A673 (cell line): ENCODE measurements at places on chromosomes 3 and 15. TPM values are rescaled to one million over a fixed set of nuclear protein-coding genes. Genes with fewer than 3 reads are reported as not detected.

Gene PLSCR2
- total RNA-seq, result not detected in 2 replicates

Gene TTC21A
- 1.4 and 2.1 TPM in 2 replicates for total RNA-seq

Gene INSYN1
- total RNA-seq, result 0.54 and 2.0 TPM in 2 replicates

GRCh38 chr3:36709826-36710365, 54.5 kb downstream of the DCLK3 start:
- no peak overlapping the region for H3K27ac ChIP-seq
- H3K4me1 ChIP-seq, result peaks cover 10% of the 10 kb centered on the region
- no peak for DNase-seq
- no peak overlapping the region for H3K4me3 ChIP-seq

DNA sequence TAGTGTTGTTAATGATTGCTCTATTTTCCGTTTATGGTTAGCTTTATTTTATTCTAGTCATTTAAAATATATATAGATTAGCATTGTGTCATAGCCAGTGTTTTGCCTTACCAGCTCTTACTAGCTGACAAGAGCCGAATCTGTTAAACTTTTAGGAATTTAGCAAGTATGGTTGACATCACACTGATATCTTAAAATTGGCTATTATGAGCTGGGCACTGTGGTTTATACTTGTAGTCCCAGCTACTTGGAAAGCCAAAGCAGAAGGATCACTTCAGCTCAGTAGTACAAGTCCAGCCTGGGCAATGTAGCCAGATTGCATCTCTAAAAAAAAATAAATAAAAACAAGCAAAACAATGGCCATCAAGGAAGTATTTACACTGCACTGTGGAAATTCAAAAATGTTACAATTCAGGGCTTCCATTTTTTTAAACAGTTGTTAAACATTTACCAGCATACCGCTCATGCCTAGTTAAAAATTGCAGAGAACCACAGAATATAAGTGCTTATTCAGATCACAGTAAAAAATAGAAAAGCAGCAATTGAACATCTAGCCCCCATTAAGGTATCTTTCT, 208.4 kb upstream of the CGNL1 start:
- H3K27me3 ChIP-seq, result no peaks in the 10 kb centered on the region
- H3K36me3 ChIP-seq, result peaks cover 4% of the 10 kb centered on the region
- DNase-seq, result no peak
- H3K27ac ChIP-seq, result no peak overlapping the region
- H3K4me3 ChIP-seq, result no peak overlapping the region

DNA sequence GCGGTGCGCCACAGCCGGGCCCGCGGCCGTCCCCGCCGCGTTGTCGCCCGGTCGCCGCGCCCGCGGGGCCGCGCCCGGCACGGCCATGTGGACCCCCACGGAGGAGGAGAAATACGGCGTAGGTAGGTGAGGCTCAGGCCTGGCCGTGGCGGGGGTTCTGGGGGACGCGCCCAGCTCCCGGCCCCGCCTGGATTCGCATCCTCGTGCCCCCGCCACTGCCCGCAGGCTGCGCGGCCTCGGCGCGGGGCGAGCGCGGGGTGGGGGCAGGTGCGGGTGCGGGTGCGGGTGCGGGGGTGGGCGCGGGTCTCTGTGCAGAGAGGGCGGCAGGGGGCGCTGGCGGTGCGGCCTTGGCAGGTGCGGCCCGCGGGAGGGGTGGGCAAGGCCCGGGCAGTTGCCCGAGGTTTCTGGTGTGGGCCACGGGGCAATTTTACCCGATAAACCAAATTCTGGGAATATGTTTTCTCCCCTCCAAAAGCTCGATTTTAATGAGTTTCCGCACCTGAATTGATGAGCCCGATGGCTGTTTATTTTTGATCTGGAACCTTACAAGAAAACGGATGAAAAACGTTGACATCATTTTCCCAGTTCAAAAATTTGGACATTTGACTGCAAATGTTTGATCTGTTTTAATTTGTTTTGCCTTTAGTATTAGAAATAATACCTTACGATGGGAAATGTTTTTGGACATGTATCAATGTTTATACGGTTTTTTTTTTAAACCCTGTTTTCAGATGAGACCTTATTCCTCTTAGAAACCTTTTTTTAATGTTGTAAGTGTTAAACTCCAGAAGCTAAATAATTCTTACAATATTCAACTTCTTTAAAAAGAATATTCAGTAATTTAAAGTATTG, 678 bp downstream of the DOCK3 start:
- H3K27ac ChIP-seq, result no peak overlapping the region
- H3K4me3 ChIP-seq, result peak overlapping the region; percentile 40
- no peaks in the 10 kb centered on the region for H3K36me3 ChIP-seq
- no peaks in the 10 kb centered on the region for H3K4me1 ChIP-seq
- H3K27me3 ChIP-seq, result peaks cover 29% of the 10 kb centered on the region

DNA sequence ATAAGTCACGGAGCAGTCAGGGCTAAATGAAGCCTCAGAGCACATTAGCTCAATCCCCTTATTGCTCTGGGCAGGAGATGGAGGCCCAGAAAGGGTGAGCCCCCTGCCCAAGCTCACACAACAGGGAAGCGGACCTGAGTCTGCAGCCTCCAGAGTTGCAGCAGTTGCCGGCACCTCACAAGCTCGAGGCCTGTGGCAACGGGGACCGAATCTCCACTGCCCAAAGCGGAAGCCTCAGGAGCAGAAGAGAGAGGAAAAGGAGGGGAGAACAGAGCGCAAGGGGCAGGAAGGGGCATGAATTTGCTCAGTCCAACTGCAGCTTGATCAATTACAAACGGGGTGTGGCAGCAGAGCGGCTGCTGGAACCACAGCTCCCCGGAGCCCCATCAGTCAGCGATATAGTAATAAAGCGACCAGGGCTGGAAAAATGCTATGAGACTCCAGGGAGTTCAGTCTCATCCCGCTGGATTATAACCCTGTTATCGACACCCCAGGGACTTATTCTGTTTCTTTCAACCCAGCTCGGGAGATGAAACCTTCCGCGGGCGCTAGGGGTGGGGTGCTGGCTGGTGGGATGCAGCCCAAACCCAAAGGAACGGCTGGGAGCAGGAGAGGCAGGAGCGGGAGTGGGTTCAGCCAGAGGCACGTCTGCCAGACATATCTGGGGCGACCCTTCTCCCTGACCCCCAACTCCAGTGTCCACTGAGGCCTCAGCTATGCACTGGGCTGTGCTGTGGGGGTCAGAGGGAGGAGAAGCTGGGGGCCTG, 219.7 kb upstream of the LINGO1 start:
- DNase-seq, result no peak
- H3K4me3 ChIP-seq, result no peak overlapping the region
- no peaks in the 10 kb centered on the region for H3K36me3 ChIP-seq
- no peaks in the 10 kb centered on the region for H3K27me3 ChIP-seq
- peaks cover 9% of the 10 kb centered on the region for H3K4me1 ChIP-seq

- H3K27me3 ChIP-seq, result no peaks in the 10 kb centered on the region
- no peak overlapping the region for H3K4me3 ChIP-seq
- DNase-seq, result no peak
- no peaks in the 10 kb centered on the region for H3K4me1 ChIP-seq
- no peaks in the 10 kb centered on the region for H3K36me3 ChIP-seq
Observed at GRCh38 chr3:17354341-17354740, 388.1 kb downstream of the TBC1D5 start.

DNA sequence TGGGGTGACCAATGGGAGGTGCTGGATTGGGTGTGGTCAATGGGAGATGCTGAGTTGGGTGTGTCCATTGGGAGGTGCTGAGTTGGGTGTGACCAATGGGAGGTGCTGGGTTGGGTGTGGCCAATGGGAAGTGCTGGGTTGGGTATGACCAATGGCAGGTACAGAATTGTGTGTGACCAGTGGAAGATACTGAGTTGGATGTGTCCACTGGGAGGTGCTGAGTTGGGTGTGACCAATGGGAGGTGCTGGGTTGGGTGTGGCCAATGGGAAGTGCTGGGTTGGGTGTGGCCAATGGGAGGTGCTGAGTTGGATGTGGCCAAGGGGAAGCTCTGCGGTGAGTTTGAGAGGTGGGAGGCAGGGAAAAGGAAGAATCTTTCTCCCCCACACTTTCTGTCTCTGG, 250.0 kb upstream of the PROK2 start:
- H3K36me3 ChIP-seq, result no peaks in the 10 kb centered on the region
- no peak overlapping the region for H3K4me3 ChIP-seq
- H3K4me1 ChIP-seq, result no peaks in the 10 kb centered on the region

GRCh38 chr3:56940976-56941375, 119.5 kb upstream of the SPATA12 start:
- H3K27ac ChIP-seq, result no peak overlapping the region
- no peaks in the 10 kb centered on the region for H3K27me3 ChIP-seq
- no peaks in the 10 kb centered on the region for H3K36me3 ChIP-seq
- DNase-seq, result no peak

GRCh38 chr3:126529585-126530170, 5.7 kb downstream of the CHST13 start:
- no peaks in the 10 kb centered on the region for H3K36me3 ChIP-seq
- H3K27me3 ChIP-seq, result peaks cover 18% of the 10 kb centered on the region
- H3K4me3 ChIP-seq, result no peak overlapping the region
- peak; percentile 72 for DNase-seq
- H3K27ac ChIP-seq, result peak overlapping the region; percentile 37
- peaks cover 8% of the 10 kb centered on the region for H3K4me1 ChIP-seq

GRCh38 chr3:30628205-30628900, 22.0 kb downstream of the TGFBR2 start:
- DNase-seq, result no peak
- no peaks in the 10 kb centered on the region for H3K36me3 ChIP-seq
- peak overlapping the region; percentile 44 for H3K27ac ChIP-seq
- peaks cover 80% of the 10 kb centered on the region for H3K4me1 ChIP-seq
- no peak overlapping the region for H3K4me3 ChIP-seq
- no peaks in the 10 kb centered on the region for H3K27me3 ChIP-seq

- H3K27me3 ChIP-seq, result no peaks in the 10 kb centered on the region
- no peaks in the 10 kb centered on the region for H3K4me1 ChIP-seq
- no peak overlapping the region for H3K27ac ChIP-seq
- no peak overlapping the region for H3K4me3 ChIP-seq
- H3K36me3 ChIP-seq, result no peaks in the 10 kb centered on the region
Observed at GRCh38 chr3:134697830-134698689, 47.2 kb upstream of the KY start.

DNA sequence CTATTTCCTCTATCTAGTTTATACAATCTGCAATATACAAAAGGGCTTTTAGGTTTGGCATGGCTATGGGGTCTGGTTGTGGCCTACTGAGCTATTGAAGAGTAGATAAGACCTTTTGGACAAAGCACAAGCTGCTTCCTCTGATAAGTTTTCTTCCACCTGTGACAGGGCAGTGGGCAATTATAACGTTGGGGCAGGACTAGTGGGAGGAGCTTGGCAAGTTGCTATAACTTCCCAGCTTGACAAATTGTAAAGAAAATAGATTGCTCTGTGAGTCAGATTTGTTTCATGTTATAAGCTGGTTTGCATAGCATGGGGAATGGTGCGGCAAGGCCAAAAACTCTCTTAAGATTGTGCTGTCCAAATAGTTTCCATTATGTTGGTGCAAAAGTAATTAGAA, 64.9 kb downstream of the SLC7A14 start:
- H3K4me3 ChIP-seq, result no peak overlapping the region
- no peaks in the 10 kb centered on the region for H3K36me3 ChIP-seq
- no peaks in the 10 kb centered on the region for H3K4me1 ChIP-seq
- H3K27me3 ChIP-seq, result no peaks in the 10 kb centered on the region

- no peak overlapping the region for H3K27ac ChIP-seq
- peaks cover 25% of the 10 kb centered on the region for H3K27me3 ChIP-seq
- peak; percentile 37 for DNase-seq
- no peaks in the 10 kb centered on the region for H3K36me3 ChIP-seq
- H3K4me1 ChIP-seq, result peaks cover 11% of the 10 kb centered on the region
Observed at GRCh38 chr3:184261854-184262763, 756 bp upstream of the CAMK2N2 start.

- no peaks in the 10 kb centered on the region for H3K36me3 ChIP-seq
- no peak overlapping the region for H3K4me3 ChIP-seq
- H3K27ac ChIP-seq, result peak overlapping the region; percentile 71
- H3K4me1 ChIP-seq, result peaks cover 51% of the 10 kb centered on the region
- H3K27me3 ChIP-seq, result no peaks in the 10 kb centered on the region
Observed at GRCh38 chr15:90400759-90401314, 12.8 kb downstream of the IQGAP1 start.

DNA sequence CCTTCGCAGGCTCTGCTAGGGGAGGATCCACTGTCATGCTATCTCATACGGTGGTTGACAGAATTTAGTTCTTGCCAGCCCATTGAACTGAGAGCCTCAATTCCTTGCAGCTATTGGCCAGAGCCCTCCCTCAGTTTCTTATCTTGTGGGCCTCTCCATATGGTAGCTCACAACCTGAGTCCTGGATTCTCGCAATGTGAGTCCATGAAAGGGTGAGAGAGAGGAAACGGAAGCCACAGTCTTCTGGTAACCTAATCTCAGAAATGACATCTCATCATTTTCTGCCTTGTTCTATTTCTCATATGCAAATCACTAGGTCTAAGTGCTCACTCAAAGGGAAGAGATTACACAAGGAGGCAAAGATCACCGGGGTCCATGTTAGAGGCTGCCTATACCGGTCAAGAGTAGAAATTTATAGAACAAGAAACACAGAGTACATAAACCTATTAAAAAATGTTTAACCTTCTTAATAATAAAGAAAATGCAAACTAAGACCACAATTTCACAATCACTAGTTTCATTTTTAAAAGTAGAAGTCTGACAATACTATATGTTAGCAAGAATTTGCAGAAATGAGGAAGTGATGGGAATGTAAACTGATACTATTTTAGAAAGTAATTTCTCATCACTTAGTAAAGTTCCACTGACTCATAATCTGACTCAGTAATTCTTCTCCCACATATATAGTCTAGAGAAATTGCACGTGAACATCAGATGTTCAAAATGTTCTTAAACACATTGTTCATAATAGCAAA, 378.4 kb upstream of the AGTR1 start:
- H3K27me3 ChIP-seq, result no peaks in the 10 kb centered on the region
- H3K27ac ChIP-seq, result no peak overlapping the region
- no peak overlapping the region for H3K4me3 ChIP-seq
- DNase-seq, result no peak

- no peaks in the 10 kb centered on the region for H3K36me3 ChIP-seq
- no peaks in the 10 kb centered on the region for H3K27me3 ChIP-seq
- no peak overlapping the region for H3K4me3 ChIP-seq
- DNase-seq, result no peak
- peaks cover 9% of the 10 kb centered on the region for H3K4me1 ChIP-seq
- no peak overlapping the region for H3K27ac ChIP-seq
Observed at GRCh38 chr3:27452368-27453090, 31.7 kb downstream of the SLC4A7 start.

- no peak overlapping the region for H3K4me3 ChIP-seq
- no peak for DNase-seq
Observed at GRCh38 chr3:193720169-193720568, 127.2 kb downstream of the OPA1 start.

GRCh38 chr3:122975163-122975923, 52.2 kb downstream of the SEMA5B start:
- peak; percentile 36 for DNase-seq
- H3K27me3 ChIP-seq, result peaks cover 58% of the 10 kb centered on the region

GRCh38 chr3:73674280-73674679, 49.5 kb upstream of the PDZRN3 start:
- no peaks in the 10 kb centered on the region for H3K36me3 ChIP-seq
- no peaks in the 10 kb centered on the region for H3K4me1 ChIP-seq
- no peak overlapping the region for H3K4me3 ChIP-seq
- H3K27ac ChIP-seq, result no peak overlapping the region
